ENCODE measurements at places on chromosomes 3 and 15.

- no peak for DNase-seq
Observed at GRCh38 chr15:101332061-101332467, 37.0 kb upstream of the SNRPA1 start.

GRCh38 chr3:175386630-175387029 lies 527.5 kb downstream of the NAALADL2 start:
- no peak for DNase-seq

- no peak for DNase-seq
Observed at GRCh38 chr3:3739330-3740060, 59.7 kb upstream of the LRRN1 start.

GRCh38 chr3:59872128-59872527 lies 822.3 kb upstream of the CFAP20DC start:
- no peak for DNase-seq

DNA sequence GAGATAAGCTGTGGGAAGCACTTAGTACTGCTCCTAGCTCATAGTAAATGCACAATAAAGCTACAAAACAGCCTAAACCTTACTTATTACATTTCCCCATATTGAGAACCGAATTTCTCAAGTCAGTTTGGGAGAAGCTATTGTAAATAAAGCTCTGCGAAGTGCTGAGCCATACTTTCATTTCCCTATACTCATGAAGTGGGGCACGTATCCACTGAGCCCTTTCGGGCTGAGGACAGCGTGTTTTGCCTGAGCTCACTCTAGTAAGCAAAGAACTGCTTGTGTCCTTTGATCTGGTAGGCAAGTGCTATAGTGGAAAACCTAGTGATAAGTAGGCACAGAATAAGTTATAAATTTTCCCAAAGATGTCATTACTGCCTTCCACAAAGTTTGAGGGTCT lies 165.0 kb downstream of the RSL24D1 start:
- DNase-seq: no peak

- peak; percentile 96 for DNase-seq
Observed at GRCh38 chr15:31396881-31397560, 70.4 kb downstream of the KLF13 start.

DNA sequence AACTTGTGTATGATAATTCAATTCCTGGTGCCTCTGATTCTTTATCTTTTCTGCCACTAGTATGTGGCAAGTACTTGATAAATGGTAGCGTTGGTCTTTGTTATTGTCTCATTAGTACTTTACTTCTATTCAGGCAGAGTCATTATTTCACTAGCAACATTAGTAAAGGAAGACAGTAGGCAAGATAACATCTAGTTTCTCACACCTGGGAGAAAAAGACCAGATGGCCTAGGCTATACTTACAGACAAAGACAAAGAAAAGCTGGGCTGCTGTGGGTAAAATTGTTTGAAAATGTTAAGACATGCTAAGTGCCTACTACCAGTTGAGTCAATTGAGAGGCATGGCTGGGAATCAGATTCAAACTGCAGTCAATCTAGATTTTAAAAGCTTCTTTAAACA lies 198.7 kb upstream of the CMC1 start:
- DNase-seq: no peak

DNA sequence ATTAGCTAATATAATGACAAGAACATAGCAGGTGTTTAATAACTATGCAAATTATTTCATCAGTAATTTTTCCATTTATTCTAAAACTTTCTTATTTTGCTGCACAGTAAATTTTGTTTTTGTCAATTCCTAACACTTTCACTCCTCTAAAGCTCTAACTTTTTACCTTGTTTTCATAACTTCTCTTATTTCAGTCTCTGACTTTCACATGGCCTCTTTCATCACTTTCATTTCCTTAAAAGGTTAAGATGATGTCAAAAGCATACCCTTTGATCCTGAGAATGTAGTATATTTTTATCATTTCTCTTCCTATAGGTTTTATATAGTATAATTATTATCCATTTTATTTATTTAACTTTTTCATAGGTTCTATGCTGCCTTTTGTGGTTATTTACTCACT lies 1325.8 kb upstream of the ALCAM start:
- no peak for DNase-seq

DNA sequence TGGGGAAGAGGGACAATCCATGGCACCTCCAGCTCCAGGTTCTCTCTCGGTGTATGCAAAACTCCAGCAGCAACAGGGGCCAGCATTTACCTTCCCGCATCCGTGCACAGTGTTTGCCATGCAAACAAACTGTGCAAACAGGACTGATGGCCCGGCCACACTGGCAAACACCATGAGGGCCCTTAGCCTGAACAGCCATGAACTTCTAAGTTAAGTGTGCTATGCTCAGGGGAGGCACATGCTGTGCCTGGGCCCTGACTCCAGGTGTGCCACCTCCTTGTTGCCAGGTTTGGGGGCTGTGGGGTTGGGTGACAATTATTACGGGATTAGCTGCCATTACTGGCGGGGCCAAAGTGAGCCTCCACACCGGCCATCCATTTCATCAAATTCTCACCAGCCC lies 57.5 kb downstream of the CACNA2D2 start:
- no peak for DNase-seq

DNA sequence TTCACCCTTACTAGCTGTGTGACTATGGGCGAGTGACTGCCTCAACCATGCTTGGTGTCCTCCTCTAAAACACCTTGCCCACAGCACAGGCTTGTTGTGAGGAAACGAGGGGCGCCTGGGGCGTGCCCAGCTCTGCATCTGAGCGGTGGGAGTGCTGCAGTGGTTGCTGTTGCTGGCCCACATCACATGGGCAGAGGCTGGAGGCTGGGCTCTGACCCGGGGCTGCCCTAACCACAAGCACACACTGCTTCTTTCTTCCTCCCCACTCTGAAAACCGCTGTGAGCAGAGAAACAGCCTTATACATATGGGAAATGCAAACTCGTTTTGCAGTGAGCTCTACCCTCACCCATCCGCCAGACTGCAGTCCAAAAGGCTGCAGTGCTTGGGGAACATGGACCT lies 74.8 kb upstream of the RPL32 start:
- DNase-seq: no peak

GRCh38 chr3:172164620-172165362 lies 125.4 kb downstream of the FNDC3B start:
- no peak for DNase-seq

GRCh38 chr3:23877329-23877980 lies 39.3 kb downstream of the NKIRAS1 start:
- no peak for DNase-seq

DNA sequence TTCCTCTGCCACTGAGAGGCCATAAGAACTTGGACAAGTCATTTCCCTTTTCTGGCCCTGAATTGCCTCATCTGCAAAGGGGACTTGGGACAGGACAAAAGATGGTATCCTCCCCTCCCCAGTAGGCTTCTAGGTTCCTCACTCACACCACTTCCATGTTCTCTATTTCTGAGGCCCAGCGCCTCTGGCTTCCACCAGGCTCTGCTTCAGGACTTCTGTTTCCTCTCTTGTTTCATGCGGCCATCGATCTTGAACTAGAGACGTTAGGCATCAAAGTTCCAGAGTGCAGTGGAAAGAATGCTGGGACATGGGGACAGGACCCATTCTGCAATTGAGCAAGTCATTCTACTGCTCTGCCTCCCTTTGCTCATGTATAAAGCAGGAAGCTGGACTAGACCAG lies 1.7 kb downstream of the TM4SF4 start:
- DNase-seq: no peak

- DNase-seq: no peak
Observed at GRCh38 chr3:152376351-152377183, 107.8 kb downstream of the MBNL1 start.

DNA sequence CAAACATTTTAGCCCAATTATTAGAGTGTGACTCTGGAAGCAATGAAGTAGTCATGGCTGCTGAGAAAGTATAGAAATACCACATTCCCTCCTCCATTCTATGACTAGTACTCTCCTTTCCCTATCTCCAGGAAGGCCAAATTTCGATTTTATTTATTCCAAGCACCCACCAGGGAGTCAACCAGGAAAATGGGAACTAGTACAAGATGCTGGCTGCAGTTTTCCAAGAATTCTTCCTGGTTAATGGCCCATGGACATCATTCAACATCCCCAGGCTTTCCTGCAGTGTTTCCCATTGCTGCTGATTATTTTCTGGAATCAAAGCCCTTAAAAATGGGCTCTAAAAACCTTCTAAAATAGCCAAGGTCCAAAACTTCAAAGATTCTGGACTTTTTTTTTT lies 247.9 kb upstream of the STT3B start:
- no peak for DNase-seq
